NCI-H1930 (cell line): ENCODE measurements at places on chromosomes 16 and 17.

DNA sequence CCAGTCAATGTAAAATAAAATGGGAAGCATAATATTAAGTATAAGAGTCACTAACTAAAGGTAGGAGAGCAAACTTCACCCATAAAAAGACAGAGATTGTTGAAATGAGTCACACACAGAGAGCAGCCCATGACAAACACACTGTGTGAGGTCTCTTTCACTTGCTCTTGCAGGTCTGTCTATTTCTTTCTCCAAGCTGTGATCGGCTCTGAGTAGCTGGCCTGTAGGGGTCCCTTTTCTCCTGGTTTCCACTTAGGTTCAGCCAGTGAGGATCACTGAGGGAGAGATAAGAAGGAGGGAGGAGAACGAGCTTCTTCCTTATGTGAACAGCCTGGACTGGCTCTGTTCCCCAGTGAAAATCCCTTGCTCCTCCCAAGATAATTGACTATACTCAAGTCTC is 133.7 kb upstream of the HS3ST3A1 start:
- DNase-seq, result no peak

- no peak for DNase-seq
Observed at GRCh38 chr16:12081048-12081404, 104.5 kb downstream of the SNX29 start.

GRCh38 chr17:27206447-27206846 is 87.5 kb upstream of the WSB1 start:
- no peak for DNase-seq

DNA sequence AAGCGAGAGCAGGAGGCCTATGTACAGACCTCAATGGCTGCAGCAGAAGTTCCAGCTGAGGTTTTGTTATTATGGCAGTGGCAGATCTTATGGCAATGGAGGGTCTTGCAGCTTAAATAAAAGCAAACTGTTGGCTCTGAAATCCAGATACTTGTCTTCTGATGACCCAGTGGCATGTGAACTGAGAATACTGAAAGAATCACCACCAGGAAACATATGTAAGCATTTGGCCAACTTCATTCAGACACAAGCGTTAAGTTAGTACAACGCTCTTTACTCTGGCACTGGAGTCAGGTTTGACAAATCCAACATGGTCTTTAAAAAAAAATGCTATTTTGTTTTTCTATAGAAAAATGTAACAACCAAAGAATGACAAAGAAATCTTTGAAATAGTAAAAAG is 70.5 kb downstream of the CFDP1 start:
- DNase-seq, result no peak

- DNase-seq, result no peak
Observed at GRCh38 chr17:17661134-17661533, 20.1 kb upstream of the RAI1 start.

GRCh38 chr16:9766891-9767290 is 415.3 kb downstream of the GRIN2A start:
- no peak for DNase-seq

GRCh38 chr16:1057252-1057932 is 15.2 kb upstream of the SSTR5 start:
- no peak for DNase-seq

DNA sequence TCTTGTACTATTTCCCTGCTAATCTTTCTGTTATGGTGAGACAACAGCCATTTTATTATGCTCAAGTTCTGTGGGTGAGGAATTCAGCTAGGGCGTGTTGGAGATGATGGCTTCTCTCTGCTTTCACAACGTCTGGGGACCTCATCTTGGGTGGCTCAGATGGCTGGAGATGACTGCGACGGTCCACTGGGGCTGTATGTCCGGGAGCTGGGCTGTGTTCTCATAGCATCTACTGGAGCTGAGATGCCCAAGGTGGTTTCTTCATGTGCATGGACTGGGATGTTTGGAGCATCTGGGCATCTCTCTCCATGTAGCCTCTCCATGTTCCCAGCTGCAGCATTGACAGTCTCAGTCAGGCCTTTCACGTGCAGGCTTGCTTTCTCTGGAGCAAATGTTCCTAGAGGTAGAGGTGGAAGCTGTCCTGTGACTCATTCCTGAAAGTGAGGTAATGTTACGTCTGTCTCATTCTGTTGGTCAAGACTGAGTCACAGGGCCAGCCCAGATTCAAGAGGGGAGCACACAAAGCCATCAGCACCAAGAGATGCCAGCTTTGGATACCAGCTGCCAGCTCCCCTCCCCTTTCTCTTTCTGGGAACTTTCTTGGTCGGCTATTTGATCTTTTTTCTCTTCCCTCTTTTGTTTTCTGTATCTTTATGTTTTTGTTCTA is 96.2 kb downstream of the RAP1GAP2 start:
- DNase-seq, result no peak

DNA sequence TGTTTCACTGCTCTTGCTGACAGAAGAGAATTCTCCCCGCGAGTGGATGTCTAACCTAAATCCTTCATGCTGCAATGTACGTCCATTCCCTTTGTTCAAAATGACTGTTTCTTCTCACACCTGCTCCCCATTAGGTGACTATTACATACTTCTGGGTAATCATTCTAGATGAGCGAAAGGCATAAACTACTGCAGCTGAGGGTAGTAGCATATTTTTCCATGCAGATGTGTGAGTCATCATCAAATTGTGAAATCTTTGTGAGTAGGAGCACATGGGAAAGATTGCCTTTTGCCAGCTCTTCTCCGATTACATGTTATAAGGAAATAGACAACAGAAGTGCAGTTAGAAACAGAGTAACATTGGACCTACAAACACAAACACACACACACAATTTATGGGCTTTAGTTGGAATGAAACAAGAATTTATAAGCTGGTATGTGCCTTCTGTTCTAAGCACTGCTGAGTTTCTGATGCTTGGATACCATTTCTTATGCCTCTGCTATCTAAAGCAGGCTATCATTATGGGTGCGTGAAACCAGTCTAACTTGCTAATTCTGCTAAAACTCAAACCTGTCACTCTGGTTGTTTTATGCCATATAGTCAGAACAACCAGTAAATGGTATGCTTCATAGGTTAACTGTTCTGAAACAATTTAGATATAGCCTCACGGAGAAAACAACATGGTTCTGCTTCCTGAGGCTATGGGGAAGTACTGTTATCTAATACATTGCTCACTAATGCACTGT is 346.9 kb upstream of the PSMD7 start:
- DNase-seq, result no peak

- DNase-seq, result no peak
Observed at GRCh38 chr17:70906808-70907207, 737.5 kb downstream of the KCNJ2 start.

GRCh38 chr17:81635431-81635830 is 1.5 kb downstream of the NPLOC4 start:
- no peak for DNase-seq

GRCh38 chr17:76714822-76715495 is 4.2 kb upstream of the MXRA7 start:
- DNase-seq, result peak; percentile 47

GRCh38 chr17:41935641-41936040 is 5.2 kb downstream of the ODAD4 start:
- no peak for DNase-seq

DNA sequence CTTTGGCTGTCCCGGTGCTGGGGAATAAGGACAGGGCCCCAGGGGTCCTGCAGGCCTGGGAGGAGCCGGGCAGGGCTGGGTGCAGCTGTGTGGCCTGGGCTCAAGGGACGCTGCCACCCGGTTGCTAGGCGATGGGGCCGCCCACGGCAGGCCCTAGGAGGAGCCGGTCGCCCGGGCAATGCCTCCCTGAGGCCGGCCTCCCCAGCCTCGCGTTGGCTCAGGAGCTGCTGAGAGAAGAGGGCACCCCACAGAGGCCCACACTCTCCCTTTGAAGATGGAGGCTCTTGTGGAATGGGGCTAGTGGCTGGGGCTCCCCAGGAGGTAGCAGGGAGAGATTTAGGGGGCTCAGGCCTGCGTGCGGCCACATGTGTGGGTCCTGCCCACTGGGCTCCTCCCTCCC is at the start of gene CIBAR2:
TSS of gene CIBAR2 (minus strand) at position 109 of the 400 bp plus-strand sequence. CDS start 120 bp downstream, outside the sequence.
- DNase-seq, result peak; percentile 20

DNA sequence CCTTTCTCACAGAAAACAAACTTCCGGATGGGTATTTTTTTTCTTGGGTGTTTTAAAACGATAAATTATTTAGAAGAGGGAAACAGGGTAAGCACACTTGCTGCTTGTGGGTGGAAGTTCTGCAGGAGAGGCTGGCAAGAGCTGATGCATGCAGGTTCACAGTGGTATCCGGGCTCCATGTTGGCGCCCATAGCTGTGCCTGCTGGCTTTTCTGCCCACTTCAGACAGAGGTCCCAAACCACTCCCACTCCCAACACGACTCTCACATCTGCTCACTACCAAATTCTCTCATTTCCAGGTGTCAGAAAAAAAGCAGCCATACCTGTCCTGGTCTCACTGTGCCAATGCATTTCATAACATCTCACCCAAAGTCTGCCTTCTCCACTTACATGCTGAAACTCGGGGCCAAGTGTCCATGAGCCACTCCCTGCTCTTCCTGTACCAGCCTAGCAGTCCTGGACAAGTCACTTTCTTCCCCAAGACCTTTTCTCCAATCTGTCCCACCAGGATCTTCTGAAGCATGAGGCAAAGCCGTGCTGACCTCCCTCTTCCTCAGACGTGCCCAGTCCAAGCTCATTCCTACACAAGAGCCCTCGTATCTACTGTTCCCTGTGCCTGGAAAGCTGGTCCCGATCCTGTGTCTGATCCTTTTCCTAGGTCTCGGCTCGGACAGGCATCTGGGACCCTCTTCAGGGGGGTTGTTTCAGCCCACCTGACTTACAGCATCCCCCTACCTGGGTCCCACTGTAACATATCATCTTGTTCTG is 1.5 kb downstream of the CD300LF start:
- no peak for DNase-seq

DNA sequence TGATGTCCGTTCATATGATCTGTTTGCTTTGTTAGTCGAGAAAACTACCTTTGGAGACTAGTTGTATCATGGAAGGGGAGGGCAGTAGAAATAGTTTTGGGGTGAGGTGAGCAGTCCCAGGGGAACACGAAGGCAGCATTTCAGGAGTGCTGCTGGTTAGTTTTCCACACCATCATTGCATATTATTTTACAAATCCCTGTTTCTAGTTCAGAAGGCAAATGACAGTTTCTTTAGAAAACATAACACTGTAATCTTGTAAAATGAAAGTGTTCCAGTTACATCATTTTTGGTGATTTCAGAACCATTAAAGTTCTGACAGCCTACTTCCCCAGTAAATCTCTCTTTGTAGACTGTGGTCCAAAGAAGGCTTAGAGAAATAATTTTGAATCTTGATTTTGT is 25.4 kb downstream of the BANP start:
- no peak for DNase-seq

DNA sequence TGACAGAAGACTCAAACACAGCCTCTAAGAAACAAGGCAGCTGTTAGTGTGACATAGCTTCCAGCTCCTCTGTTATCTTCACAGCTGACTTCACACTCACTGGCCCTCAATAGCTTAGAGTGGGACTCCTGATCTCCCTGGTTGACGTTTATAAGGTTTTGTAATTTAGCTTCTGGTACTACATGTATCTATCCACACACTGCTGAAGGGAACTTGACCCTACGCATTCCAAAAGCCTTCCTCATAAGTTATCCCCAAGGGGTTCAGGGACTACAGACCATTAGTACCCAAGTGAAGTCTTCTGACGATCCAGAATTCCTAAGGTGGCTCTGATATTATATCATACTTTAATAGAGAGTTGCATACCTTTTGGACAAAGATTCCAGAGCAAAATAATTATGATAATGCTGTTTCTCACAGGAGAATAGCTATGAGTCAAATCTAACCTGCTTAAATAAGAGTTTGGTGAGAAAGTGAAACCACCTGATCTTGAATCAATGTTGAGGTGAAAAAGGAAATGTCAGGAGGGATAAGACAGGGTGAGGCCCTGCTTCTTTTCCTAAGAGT is 14.5 kb downstream of the ACACA start:
- DNase-seq, result no peak

DNA sequence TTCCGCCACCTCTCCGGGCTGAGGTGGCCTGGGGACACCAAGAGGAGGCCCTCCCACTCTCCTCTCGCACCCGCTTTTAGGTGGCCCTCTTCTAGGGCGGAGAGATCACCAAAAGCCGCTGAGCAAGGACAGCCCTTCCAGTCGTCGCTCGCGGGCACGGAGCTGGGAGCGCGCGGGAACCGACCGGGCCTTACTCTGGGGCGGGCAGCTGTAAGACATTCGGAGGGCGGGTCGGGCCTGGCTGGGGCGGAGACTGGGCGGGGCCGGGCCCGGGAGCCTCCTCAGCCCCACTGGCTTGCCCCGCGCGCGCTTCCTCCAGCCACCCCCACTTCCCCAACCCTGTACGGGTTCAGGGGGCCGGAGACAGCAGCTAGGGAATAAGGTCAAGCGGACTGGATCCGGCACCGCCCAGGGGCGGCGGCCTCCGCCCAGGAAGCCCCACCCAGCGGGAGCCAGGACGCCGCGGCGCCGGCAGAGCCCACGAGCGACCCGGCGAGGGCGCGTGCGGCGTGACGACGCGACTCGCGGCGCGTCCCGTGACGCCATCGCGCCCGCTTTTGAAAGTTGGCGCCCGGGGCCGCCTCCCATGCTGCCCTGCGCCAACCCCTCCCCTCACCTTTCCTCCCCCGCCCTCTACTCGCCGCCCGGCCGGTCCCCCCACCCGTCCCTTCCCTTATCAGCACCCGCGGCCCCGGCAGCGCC is 351 bp upstream of the CTCF start:
- peak; percentile 87 for DNase-seq

- DNase-seq, result no peak
Observed at GRCh38 chr17:34581446-34582184, 2.2 kb downstream of the TMEM132E start.

GRCh38 chr16:27495191-27495590 is 54.5 kb downstream of the GTF3C1 start:
- no peak for DNase-seq

DNA sequence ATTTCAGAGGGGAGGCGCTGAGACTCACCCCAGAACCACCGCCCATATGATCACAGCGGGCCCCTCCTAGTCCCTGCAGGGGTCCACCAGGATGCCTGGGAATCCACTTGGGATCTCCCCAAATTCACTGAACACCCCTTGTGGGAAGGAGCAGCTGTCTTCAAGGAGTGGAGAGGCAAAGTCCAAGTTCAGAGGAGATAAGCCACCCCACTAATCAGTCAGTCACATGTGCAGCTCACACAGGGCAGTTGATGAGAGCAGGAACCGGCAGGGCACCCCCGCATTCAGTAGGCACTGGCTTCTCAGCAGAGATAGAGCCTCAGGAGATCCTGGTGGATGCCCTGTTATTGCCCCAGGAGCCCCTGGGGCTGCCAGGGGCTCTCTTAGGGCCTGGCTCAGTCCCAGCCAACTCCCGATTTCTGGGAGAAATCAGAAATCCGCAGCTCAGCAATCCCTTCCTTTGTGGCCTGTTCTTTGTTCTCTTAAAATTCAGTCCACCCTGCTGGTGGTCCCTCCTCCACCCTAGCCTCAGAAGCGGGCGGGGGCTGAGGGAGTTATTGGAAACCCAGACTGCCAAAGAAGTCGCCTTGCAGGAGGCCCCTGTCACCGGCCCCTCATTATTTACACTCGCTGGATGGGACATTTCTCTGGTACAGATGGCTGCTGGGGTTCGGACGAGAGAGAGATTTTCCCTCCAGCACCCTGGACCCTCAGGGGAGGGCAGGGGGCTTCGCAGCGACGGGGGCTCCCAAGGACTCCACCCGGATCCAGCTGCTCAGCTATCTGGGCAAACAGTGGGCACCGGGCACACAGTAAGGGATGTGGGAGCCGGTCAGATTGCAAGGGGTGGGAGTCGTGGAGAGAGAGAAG is 1.8 kb downstream of the CDC42EP4 start:
- DNase-seq, result no peak
